ENCODE measurements at places on chromosomes 13 and 19. TPM values are rescaled to one million over a fixed set of nuclear protein-coding genes. Genes with fewer than 3 reads are reported as not detected.

AP1M2 gene
- 0.05 TPM for polyA plus RNA-seq

SAMD4B gene
- 83.0 TPM for polyA plus RNA-seq

RYR1 gene
- under 0.01 TPM for polyA plus RNA-seq

TEKTIP1 gene
- polyA plus RNA-seq = not detected

ZNF419 gene
- polyA plus RNA-seq = 7.8 TPM

CYP2F1 gene
- not detected for polyA plus RNA-seq

Measured in SK-N-SH (cell line).